Type B pancreatic cell (in vitro differentiated cells): ENCODE measurements at places on chromosomes 7 and 10. TPM values are rescaled to one million over a fixed set of nuclear protein-coding genes. Genes with fewer than 3 reads are reported as not detected.

- DNase-seq = no peak
Observed at GRCh38 chr10:10804998-10805740, 212.5 kb upstream of the CELF2 start.

DNA sequence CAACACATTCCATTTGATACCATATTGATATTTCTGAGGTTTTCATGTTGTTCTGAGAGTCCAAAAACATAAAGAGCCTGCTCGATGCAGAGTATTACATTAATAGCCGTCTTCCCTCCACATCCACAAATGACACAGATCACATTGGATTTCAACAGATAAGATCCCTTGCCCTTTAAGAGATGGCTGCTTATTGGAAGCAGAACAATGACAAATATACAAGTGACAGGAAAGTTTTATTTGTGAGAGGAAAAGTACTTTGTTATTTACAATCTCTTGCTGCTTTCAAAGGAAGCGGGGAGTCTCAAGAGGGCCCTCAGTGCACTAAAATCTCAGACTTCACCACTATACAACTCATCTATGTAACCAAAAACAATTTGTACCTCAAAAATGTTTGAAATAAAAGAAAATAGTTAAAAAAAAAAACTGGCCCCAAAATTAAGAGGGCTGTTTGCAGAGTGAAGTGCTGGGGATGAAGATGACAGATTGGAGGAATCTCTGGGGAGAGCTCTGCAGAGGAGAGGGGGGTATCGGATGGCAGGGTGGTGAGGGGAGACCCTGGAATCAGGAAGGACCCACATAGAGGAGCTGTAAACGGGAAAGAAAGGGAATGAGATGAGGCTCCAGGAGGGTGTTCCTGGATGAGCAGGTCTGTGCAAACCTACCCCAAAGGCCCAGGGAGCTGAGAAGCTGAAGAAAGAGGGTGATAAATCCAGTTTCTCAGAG is 42.5 kb upstream of the ZNF438 start:
- no peak for DNase-seq

DNA sequence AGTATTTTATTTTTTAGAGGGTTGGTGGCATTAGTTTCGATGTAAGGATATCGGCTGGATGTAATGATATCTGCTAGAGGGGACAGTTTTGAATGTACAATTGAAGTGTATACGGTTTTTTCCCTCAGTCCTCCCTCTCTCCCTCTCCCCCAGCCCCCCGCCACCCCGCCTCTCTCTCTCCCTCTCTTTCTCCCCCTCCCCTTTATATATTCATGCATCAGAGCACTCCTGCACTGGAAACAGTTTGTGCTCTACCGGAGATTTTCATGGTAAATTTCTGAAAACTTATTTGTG is 1.6 kb downstream of the GLCCI1 start:
- no peak for DNase-seq

- no peak for DNase-seq
Observed at GRCh38 chr7:2798669-2799068, 45.4 kb downstream of the GNA12 start.

Gene UBE3C
- 51.6 and 59.3 TPM in 2 replicates for total RNA-seq
